Thoracic aorta endothelial cell (primary cell): ENCODE measurements at places on chromosomes 4 and X. TPM values are rescaled to one million over a fixed set of nuclear protein-coding genes. Genes with fewer than 3 reads are reported as not detected.

Gene MGAT4D
- not detected in 2 replicates for total RNA-seq

Gene MAGIX
- 0.36 and 0.40 TPM in 2 replicates for total RNA-seq

Gene MAGEB18
- not detected in 2 replicates for total RNA-seq

Gene CNGA2
- not detected in 2 replicates for total RNA-seq

Gene ERCC6L
- total RNA-seq, result 10.9 and 16.9 TPM in 2 replicates

Gene AMMECR1
- 15.3 and 15.4 TPM in 2 replicates for total RNA-seq

Gene BMP2K
- total RNA-seq, result 85.5 and 97.7 TPM in 2 replicates

Gene RENBP
- total RNA-seq, result 2.3 and 3.1 TPM in 2 replicates

Gene F11
- total RNA-seq, result not detected in 2 replicates

Gene AMTN
- not detected in 2 replicates for total RNA-seq

Gene UBE2K
- total RNA-seq, result 51.9 and 55.4 TPM in 2 replicates

Gene SYP
- total RNA-seq, result 0.13 and 0.36 TPM in 2 replicates

Gene RPA4
- total RNA-seq, result 3.7 and 4.4 TPM in 2 replicates

Gene SGCB
- 42.0 and 42.7 TPM in 2 replicates for total RNA-seq

Gene PPP4R3C
- total RNA-seq, result not detected in 2 replicates

Gene ATP11C
- 113 and 115 TPM in 2 replicates for total RNA-seq

Gene RAB40A
- 0.14 and 0.27 TPM in 2 replicates for total RNA-seq
